T-helper 17 cell (primary cell): ENCODE measurements at places on chromosomes 13 and 19. TPM values are rescaled to one million over a fixed set of nuclear protein-coding genes. Genes with fewer than 3 reads are reported as not detected.

DNA sequence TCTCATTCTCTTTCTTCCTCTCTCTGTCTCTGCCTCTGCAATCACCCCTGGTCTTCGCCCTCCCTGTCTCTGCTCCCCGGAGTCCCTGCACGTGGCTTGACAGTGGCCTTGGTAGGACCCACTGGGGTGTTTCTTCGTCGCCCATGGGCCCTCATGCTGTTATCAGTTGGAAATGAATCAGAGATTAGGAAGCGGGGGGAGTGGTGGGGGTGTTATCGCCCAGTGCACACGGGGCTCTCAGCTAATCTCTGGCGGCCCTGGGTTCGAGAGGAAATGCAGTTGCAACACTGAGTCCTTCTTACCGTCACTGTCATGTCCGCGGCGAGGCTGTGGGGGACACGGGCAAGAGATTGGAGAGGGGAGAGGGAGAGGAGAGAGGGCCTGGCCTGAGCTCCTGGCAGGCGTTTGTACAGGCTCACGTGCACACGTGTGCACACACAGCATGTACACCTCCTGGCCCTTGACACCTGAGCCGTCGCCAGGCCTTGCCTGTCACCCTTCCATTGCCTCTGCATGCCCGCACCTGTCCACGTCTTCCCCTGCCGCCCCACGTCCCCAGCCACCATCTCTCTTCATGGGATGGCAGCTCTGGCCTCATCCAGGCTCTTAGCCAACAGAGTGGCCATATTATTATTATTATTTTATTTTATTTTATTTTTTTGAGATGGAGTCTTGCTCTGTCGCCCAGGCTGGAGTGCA is 37.8 kb upstream of the SLC7A10 start:
- DNase-seq: no peak
- H3K36me3 ChIP-seq: peaks cover 7% of the 10 kb centered on the region
- H3K4me3 ChIP-seq: no peak overlapping the region
- no peak overlapping the region for H3K27ac ChIP-seq
- peaks cover 11% of the 10 kb centered on the region for H3K4me1 ChIP-seq

DNA sequence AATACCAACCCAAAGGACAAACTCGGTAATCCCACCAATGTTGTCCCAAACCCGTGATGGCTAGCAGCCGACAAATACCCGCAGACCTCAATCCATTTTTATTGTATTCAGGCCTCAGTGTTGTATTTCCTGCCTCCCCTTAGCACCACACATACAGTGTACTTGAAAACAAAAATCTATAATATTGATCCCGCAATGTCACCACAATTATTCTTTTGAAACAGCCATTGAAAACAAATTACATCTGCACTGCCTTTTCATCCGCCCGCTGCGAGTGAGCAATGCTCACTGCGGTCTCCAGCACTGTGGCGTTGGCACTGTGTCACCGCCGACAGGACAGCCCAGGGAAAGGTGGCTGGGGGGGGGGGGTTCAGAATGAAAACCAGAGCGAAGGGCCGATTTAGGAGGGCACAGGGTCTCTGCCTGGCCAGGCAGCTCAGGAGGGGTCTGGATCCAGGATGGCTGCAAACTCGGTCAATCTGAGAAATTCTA is 385.8 kb upstream of the ZNF507 start:
- DNase-seq: no peak
- no peak overlapping the region for H3K4me3 ChIP-seq
- H3K4me1 ChIP-seq: no peaks in the 10 kb centered on the region

DNA sequence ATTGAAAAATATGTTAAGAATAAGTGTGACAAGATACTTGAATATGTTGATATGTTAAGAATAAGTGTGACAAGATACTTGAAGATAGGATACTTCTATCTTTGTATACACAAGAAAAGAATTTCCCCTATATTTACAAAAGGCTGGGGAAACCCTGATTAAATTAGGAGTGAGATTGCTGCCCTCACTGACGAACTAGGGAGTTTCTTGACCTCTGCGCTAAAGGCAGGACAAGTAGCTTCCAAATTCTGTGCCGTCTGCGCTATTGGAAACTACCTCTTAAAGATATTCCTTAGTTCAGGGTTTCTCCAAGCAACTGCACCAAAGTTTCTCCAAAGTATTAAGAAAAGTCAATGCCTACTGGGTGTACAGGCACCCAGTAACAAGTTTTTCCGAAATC is 730 bp downstream of the ZNF260 start:
- H3K27me3 ChIP-seq: no peaks in the 10 kb centered on the region
- peaks cover 10% of the 10 kb centered on the region for H3K4me1 ChIP-seq
- no peak overlapping the region for H3K4me3 ChIP-seq
- DNase-seq: no peak

- peaks cover 14% of the 10 kb centered on the region for H3K4me1 ChIP-seq
- peak; percentile 26 for DNase-seq
- no peak overlapping the region for H3K4me3 ChIP-seq
- peaks cover 67% of the 10 kb centered on the region for H3K27me3 ChIP-seq
- no peaks in the 10 kb centered on the region for H3K36me3 ChIP-seq
Observed at GRCh38 chr19:41753936-41754529, 1.3 kb upstream of the CEACAM6 start.

DNA sequence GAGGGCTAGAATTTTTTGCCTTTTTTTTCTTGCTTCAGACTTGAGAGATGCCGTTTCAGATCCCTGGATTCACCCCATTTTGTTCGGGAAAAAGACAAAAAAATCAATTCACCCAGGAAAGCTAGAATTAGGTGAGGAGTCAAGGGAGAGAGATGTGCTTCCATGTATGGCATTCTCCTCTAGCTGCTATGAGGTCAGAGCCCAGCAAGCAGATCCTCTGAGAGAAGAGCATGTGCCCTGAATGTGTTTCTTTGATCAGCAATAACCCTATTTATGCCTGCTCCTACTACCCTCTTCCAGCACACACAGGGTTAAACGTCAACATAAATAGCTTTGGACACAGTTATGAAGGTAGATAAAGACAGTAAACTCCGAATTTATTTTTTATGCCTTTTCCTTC is 53.6 kb downstream of the NDFIP2 start:
- peaks cover 2% of the 10 kb centered on the region for H3K4me1 ChIP-seq
- no peak overlapping the region for H3K4me3 ChIP-seq
- no peaks in the 10 kb centered on the region for H3K27me3 ChIP-seq
- H3K36me3 ChIP-seq: peaks cover 2% of the 10 kb centered on the region
- H3K27ac ChIP-seq: no peak overlapping the region

DNA sequence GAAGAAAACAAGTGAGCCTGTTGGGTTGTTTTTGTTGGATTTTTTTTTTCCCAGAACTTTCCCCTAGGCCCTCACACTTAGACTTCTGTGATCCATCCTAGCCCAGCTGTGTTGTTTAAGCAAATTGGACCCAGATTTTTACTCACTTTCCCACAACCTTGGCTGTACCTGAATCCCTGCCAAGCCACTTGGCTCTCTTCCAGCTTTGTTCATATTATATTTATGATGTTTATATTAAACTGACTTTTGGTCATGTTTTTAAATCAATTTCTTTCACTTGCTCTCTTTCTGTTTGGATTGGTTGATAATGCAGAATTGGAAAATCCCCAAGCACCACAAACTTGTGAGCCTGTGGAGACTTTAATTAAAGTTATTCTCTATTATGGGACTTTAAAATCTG is 16.6 kb downstream of the OLFM4 start:
- H3K27ac ChIP-seq: no peak overlapping the region
- no peaks in the 10 kb centered on the region for H3K4me1 ChIP-seq
- DNase-seq: no peak
- no peaks in the 10 kb centered on the region for H3K36me3 ChIP-seq
- no peak overlapping the region for H3K4me3 ChIP-seq
- peaks cover 9% of the 10 kb centered on the region for H3K27me3 ChIP-seq

DNA sequence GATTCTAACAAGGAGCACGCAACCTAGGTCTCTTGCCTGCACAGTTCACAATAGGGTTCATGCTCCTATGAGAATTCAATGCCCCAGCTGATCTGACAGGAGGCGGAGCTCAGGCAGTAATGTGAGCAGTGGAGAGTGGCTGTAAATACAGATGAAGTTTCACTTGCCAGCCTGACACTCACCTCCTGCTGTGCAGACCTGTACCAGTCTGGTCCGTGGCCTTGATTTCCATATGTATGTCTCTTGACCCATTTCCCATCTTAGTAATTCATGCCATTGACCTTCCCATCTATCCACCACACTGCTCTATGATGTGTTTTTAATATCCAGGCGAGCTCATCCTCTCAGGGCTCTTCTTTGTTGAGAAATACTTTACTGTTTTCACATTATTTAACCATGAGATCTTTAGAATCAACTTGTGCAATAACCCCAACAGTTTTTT is 95.2 kb downstream of the LRCH1 start:
- no peak overlapping the region for H3K4me3 ChIP-seq
- DNase-seq: no peak
- H3K27me3 ChIP-seq: no peaks in the 10 kb centered on the region
- H3K27ac ChIP-seq: no peak overlapping the region

DNA sequence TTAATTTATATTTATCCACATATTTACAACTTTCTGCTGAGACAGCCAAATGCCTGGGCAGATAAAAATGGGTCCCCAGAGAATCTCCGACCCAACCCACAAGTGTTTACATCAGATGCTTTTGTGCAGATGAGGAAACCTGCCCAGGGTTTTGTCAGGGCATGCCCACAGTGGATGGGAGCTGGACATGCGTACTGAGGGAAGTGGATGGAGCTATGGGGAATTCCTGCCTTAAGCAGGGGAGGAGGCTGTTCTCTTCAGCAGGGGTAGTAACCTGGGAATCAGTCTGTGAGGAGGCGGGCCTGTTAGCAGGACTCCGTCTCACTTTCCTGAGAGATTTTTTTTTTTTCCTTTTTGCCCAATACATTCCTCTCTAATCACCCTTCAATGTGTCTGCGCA is 122.9 kb downstream of the RFC3 start:
- DNase-seq: no peak
- H3K4me3 ChIP-seq: no peak overlapping the region
- no peaks in the 10 kb centered on the region for H3K27me3 ChIP-seq
- no peaks in the 10 kb centered on the region for H3K4me1 ChIP-seq

DNA sequence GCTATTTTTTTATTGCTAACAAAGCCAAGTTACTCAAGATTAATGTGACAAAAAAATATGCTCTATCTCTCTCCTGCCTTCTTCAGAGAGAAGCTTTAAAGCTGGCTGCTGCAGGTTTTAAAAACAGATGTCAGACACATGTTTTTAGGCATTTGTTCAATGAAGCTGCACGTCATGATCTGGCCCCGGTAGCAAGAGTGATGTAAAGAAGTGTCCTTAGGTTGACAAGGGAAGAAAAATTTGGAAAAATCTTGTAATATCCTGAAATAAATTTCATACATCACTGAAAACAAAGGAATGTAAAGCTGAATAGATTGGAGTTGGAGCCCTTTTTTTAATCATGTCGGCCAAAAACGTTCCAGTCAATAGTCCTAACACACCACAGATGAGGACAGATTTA is 531.4 kb upstream of the NBEA start:
- no peak for DNase-seq
- H3K27me3 ChIP-seq: no peaks in the 10 kb centered on the region
- no peaks in the 10 kb centered on the region for H3K36me3 ChIP-seq
- no peak overlapping the region for H3K27ac ChIP-seq
- no peaks in the 10 kb centered on the region for H3K4me1 ChIP-seq
- no peak overlapping the region for H3K4me3 ChIP-seq

- no peak for DNase-seq
- H3K27me3 ChIP-seq: no peaks in the 10 kb centered on the region
- peaks cover 5% of the 10 kb centered on the region for H3K36me3 ChIP-seq
- H3K27ac ChIP-seq: peak overlapping the region; percentile 96
- peak overlapping the region; percentile 67 for H3K4me3 ChIP-seq
- peaks cover 16% of the 10 kb centered on the region for H3K4me1 ChIP-seq
Observed at GRCh38 chr13:113187263-113187669, 21.2 kb downstream of the PCID2 start.

- H3K36me3 ChIP-seq: peaks cover 4% of the 10 kb centered on the region
- H3K27me3 ChIP-seq: no peaks in the 10 kb centered on the region
- peak overlapping the region; percentile 90 for H3K4me3 ChIP-seq
- H3K4me1 ChIP-seq: peaks cover 8% of the 10 kb centered on the region
- DNase-seq: no peak
Observed at GRCh38 chr19:1249990-1250436, 1.6 kb downstream of the MIDN start.

DNA sequence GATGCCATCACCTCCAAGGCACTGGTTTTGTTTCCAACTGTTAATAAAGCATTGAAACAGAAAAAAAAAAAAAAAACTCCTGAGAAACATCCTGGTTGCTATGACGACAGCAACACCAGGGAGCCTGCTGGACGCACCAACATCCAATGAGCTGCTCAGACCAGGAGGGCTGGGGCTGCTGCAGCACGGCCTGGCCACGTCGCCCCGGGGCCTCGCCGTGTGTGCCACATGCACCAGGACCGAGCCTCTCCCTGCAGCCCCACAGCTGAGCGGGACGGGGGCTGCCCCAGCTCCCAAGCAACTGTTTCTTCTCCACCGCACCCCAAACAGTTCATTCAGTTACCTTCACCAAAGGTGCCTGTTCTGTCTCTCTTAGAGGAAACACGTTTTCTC is 54.5 kb downstream of the RASA3 start:
- H3K4me3 ChIP-seq: peak overlapping the region; percentile 25
- H3K4me1 ChIP-seq: peaks cover 39% of the 10 kb centered on the region
- H3K27me3 ChIP-seq: no peaks in the 10 kb centered on the region
- DNase-seq: no peak
- peaks cover 2% of the 10 kb centered on the region for H3K36me3 ChIP-seq

- peak overlapping the region; percentile 92 for H3K4me3 ChIP-seq
- peak overlapping the region; percentile 90 for H3K27ac ChIP-seq
- peaks cover 2% of the 10 kb centered on the region for H3K36me3 ChIP-seq
- H3K4me1 ChIP-seq: peaks cover 22% of the 10 kb centered on the region
- DNase-seq: no peak
Observed at GRCh38 chr13:41960211-41960636, 685 bp downstream of the VWA8 start.

GRCh38 chr13:74243637-74244526 is 109.7 kb upstream of the KLF12 start:
- peak overlapping the region; percentile 78 for H3K4me3 ChIP-seq

- H3K4me3 ChIP-seq: no peak overlapping the region
- no peak for DNase-seq
- H3K4me1 ChIP-seq: no peaks in the 10 kb centered on the region
- peaks cover 13% of the 10 kb centered on the region for H3K27me3 ChIP-seq
- H3K27ac ChIP-seq: no peak overlapping the region
Observed at GRCh38 chr13:73369095-73369494, 310.3 kb downstream of the KLF5 start.

DNA sequence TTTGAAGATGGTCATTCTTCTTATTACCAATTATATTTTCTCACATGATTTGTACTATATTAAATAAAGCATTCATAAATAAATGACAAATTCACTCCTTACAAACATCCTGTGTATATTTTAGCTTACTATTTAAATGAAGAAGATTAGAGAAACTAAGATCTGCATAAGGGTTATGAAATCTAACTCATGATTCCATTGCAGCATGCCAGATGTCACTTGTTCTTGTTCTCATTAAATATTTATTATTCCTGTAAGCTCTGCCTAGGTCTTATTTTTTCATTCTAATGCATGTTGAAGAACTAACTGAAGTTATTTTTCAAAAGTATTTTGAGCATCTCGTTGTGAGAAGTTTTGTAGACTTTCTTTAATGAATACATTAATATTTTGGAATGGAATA is 18.3 kb downstream of the NUP58 start:
- H3K36me3 ChIP-seq: peaks cover 13% of the 10 kb centered on the region
- H3K27me3 ChIP-seq: no peaks in the 10 kb centered on the region
- peaks cover 14% of the 10 kb centered on the region for H3K4me1 ChIP-seq
- no peak for DNase-seq
- no peak overlapping the region for H3K4me3 ChIP-seq

Gene ADGRE3
- not detected for total RNA-seq

Gene TUBA3C
- total RNA-seq: not detected

Gene SERP2
- not detected for total RNA-seq

Gene KCNC3
- total RNA-seq: 1.4 TPM

Gene ZNF567
- 7.4 TPM for total RNA-seq

Gene PPM1N
- total RNA-seq: 3.8 TPM

Gene DIS3
- 42.2 TPM for total RNA-seq

Gene PCSK4
- total RNA-seq: 3.3 TPM

Gene GJB2
- not detected for total RNA-seq
